Type B pancreatic cell (in vitro differentiated cells): ENCODE measurements at places on chromosomes 3 and 15. TPM values are rescaled to one million over a fixed set of nuclear protein-coding genes. Genes with fewer than 3 reads are reported as not detected.
A peak's percentile ranks its signal among the peaks of the same experiment; 100 is the strongest.

DNA sequence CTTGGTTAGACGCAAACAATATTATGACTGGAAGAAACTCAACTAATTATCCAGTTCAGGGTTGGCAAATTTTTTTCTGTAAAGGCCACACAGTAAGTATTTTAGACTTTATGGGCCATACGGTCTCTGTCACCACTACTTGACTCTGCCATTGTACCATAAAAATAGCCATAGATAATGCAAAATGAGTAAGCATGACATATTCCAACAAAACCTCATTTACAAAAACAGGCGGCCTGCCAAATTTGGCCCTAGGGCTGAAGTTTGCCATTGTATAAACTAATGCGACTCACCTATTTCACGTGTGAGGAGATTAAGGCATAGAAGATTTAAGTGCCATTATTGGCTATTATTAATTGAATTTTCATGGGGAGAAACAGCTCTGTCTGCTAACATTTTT, 116.8 kb upstream of the CNTN6 start:
- DNase-seq: no peak

GRCh38 chr3:46929324-46929723, 47.2 kb downstream of the CCDC12 start:
- no peak for DNase-seq

DNA sequence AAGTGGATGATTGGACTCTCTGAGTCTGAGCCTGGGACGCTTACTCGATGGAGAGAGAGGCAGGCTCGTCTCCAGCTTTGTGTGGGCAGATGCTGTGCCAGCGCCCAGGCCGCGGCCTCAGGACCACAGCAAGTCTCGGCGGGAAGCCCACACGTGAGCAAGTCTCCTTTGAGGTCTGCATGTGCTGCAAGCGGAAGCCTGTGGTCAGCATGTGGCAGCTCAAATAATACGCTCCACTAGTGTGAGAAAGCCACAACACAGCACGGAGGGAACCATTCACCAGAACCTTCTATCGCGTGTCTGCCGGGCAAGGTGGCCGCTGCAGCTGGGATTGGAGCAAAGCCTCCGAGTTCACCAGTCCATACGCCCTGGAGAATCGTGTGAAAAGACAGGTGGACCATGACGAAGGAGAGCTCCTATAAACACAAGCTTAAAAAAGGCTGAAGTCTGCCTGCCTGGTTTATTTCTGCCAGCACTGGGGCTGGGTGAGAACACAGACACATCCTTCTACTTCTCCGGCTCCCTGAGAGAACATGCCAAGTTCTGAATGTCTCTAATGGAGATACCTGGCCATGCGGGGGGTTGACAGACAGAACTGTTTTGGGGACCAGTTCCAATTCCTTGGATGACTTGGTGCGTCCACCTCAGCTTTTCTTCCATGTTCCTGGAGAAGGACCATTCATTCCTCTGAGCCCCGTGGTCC, 82.0 kb upstream of the LRIG1 start:
- DNase-seq: no peak

DNA sequence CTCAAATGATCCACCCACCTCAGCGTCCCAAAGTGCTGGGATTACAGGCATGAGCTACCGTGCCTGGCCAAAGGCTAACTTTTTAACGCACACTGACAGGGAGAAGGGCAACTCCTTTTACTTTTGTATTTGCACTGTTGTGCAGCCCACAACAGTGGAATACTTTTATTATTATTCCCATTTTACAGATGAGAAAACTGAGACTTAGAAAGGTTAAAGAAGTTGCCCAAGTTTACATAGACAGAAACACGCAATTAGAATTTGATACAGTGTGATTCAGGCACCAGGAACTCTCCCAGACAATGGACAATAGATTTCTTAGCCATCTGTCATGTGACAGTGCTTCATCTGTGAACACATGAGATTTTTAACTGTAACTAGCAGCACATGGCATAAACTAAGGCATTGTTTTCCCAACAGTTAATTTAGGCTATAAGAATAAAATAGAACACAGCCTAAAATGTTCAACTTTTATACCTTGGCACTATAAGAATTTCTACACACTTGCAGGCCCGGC, 18.8 kb downstream of the STAG1 start:
- DNase-seq: no peak

Gene HYKK
- total RNA-seq: 3.3 and 6.8 TPM in 2 replicates

DNA sequence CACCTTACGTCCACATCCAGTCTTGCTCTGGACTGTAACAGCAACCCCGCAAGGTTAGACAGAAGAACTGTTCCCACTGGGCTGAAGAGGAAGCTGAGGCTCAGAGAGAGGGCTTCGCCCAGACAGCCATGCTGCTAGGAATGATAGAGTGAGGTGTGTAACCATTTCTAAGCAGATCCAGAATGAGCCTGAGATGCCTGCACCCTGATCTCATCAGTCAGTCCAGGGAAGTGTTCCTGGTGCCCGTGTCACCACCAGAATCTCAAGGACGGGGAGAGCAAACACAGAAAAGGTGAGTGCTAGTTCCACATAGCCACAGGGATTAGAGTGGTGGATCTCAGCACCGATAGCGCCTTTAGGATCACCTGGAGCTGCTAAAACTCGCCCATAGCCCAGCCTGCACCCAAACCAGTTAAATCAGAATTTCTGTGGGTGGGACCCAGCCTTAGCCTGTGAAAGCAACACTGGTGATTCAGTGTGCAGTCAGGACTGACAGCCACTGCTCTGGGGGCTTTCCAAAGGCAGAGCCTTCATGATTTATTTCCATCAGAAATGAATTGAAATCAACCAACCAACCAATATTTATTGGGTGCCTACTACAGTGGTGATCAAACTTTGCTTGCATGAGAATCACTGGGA, 12.3 kb downstream of the ISLR start:
- DNase-seq: no peak

Gene PRR23C
- total RNA-seq: not detected in 2 replicates

GRCh38 chr3:134364061-134364935, 9.9 kb downstream of the AMOTL2 start:
- peak; percentile 90 for DNase-seq
